ENCODE measurements at places on chromosomes 6 and 20.
A peak's percentile ranks its signal among the peaks of the same experiment; 100 is the strongest.

- DNase-seq = no peak
Observed at GRCh38 chr6:147554281-147554680, 45.8 kb downstream of the SAMD5 start.

DNA sequence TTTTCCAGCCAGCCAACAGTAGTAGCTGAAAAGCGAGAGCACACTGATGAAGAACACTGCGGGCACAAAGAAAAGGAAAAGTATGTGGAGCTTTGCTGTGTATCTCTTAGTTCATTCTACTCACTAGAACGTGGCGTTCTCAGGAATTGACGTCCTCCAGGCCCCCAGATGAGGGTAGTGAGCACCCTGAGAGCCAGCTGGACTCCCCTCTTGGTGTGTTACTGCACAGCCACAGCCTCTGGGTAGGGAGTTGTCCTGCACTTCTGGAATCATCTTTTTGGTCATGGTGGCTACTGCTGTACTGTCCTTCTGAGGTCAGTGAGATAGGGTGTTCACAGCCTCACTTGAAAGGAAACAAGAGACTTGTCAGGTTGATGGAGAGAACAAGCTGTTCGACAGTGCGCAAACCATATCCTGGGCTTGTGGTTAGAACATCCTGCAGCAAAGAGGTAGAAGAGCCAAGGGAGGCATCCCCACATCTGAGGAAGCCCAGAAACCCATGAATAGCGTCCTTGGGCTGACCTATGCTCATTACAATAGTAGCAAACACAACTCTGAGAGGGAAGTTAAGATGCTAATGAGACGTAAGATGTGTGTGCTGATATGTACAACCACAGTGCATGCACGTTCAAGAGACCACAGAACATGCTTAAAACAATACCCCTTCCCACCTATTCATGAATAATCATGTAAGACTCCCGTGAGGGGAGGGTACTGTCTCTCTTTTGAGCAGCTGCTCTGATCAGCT is 14.6 kb upstream of the HLA-F start:
- DNase-seq = no peak

DNA sequence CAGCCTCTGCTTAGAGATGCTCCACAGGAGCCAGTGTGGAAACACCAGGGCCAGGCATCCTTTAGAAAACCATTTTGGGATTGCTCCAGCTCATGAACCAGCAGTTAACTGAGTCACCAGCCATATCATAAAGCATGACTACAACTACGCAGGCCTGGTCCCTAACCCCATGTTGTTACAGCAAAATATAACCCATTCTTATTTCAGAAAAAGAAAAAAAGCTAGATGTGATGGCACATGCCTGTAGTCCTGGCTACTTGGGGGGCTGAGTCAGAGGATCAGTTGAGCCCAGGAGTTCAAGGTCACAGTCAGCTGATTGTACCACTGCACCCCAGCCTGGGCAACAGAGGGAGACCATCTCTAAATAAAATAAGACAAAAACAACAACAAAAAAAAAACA is 36.8 kb downstream of the C6orf15 start:
- DNase-seq = no peak

DNA sequence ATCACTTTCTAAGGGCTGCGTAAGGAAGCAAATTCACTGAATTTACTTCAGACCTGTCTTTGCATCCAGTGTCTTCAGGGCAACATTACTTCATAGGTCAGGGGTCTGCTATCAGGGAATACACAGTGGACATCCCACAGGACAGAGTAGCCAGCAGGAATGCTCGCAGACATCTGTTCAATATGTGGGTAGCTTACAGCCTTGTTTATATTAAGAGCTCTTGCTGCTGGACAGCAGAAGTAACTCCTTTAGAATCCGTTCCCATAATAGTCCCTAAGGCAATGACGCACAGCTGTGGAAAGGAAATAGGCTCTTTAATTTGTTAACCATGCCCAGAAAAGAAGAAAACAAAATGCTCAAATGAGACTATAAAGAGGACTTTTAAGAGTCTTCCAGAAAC is 198.7 kb downstream of the MOXD1 start:
- no peak for DNase-seq

- peak; percentile 13 for DNase-seq
Observed at GRCh38 chr6:100479179-100480035, 14.7 kb upstream of the SIM1 start.

DNA sequence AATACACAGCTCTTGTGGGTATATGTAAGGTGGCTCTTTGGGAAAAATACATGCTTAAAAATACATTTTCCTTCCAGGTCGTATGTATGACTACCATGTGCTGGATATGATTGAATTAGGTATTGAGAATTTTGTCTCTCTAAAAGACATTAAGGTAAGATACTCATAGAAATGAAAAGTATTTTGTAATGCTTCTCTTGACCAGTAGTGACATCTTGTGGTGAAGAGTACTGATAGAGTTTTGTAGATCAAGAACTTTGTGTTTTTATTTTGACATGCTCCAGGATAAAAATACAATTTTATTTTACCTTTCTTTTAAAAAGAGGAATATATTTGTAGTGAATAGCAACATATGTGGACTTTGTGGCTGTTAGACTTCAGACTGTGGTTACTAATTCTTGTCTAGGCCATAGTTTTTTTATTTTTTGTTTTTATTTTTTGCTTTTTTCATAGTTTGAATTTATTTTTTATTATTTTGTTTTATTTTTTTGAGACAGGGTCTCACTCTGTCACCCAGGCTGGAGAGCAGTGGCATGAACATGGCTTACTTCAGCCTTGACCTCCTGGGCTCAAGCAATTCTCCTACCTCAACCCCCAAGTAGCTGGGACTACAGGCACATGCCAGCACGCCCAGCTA is 17.9 kb downstream of the RPF2 start:
- peak; percentile 7 for DNase-seq

DNA sequence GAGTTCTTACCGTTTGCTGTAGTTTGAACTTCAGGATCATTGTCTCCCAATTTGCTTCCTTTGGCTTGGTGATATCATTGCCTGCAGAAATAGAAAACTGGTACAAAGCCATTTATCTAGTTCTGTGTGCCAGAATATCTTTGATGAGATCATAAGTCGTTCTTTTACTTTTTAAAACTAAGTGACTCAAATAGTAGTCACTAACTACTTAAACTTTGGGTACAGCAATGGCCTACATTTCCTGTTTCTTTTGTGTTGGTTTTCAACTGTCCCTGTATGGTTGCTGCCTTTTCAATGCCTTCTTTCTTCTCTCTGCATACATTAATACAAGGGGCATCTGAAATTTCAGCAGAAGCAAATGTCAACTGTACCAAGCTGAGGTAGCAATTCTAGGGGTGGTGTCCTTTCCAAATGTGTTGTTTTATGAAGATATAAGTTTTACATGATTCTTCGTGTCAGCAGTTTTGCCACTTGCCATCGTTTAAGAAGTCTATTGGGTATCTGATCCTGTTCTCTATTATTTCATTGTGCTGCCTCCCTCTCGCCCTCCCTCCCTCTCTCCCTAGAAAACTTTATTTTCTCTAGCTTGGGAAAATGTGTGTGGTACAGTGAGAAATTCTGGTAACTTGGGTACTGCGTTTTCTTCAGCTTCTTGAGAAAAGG is 238.5 kb downstream of the FARS2 start:
- no peak for DNase-seq

DNA sequence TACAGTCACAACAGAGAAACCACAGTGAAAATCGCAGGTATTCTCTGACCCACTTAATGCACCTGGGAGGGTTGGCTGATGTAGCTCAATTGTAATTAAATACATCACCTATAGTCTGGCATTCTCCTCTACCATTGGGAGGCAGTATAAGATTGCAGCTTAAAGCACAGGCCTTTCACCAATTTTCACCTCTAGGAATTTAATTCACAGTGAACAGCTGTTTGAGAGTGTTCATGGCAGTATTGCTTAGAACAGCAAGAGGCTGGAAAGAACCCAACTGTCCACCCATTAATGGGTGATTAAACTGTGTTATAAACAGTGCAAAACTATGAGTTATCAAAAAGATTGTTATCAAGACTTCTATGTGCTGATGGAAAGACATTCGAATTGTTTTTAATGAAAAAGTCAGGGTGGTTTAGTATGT is 2.0 kb downstream of the EDEM2 start:
- DNase-seq = peak; percentile 59

GRCh38 chr20:60341062-60341461 is 382.8 kb downstream of the CDH26 start:
- no peak for DNase-seq

GRCh38 chr6:131730264-131730663 is 19.4 kb upstream of the CTAGE9 start:
- no peak for DNase-seq

DNA sequence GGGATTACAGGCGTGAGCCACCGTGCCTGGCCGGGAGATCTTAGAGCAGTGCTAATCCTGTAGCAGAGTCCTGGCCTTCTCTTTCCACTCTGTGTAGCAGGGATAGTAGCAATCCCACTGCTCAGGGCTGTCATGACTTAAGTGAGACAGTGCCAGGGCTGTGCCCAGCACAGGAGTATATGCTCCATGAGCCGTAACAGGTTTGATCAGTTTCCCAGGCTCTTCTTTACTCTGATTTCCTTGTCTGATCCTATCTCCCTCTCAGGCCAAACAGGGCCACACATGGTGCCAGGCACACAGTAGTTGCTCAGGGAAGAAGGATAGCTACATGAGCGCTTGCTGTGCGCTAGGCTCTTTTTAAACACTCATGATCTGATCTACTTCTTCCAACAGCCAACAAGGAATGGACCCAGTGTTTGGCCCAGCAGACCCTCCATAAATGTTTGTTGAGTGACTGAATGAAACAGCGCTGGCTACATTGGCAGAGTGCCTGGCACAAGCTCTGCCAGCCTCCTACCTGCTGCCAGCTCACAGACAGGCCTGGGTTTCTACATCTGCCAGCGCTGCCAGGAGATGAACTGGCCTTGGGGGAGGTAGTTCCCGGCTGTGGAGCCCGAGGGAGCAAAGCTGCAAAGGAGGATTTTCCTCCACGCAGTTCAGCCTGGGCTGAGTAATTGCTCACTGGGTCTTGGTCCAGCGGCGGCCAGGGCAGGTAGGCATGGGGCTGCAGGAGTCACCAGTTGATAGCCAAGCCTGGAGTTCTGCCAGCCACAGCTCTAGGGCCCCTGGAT is 36.9 kb downstream of the SNAI1 start:
- DNase-seq = no peak

DNA sequence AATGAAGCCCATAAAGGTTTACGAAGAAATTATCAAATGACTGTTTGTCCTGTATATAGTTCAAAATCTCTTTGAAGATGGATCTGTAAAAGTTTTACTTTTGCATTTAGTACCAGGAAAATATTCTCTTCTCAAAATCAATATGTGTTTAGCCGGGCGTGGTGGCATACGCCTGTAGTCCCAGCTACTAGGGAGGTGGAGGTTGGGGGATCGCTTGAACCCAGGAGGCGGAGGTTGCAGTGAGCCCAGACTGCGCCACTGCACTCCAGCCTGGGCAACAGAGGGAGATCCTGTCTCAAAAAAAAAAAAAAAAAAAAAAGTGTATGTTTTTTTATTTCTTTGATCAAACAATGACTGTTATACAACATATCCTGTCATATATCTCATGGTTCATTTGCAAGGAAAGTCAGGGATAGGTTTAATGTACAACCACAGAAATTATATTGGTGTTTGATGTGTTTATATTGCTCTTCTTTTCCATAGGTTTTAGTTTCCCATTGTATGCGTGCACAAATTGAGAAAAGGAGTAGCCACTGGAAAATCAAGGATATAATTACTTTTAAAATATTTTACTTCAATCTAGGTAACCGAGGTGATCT is 40.1 kb downstream of the SOX4 start:
- DNase-seq = no peak

Data from NCI-H1105 (cell line).